ENCODE measurements at places on chromosomes 5 and 9. TPM values are rescaled to one million over a fixed set of nuclear protein-coding genes. Genes with fewer than 3 reads are reported as not detected.

DNA sequence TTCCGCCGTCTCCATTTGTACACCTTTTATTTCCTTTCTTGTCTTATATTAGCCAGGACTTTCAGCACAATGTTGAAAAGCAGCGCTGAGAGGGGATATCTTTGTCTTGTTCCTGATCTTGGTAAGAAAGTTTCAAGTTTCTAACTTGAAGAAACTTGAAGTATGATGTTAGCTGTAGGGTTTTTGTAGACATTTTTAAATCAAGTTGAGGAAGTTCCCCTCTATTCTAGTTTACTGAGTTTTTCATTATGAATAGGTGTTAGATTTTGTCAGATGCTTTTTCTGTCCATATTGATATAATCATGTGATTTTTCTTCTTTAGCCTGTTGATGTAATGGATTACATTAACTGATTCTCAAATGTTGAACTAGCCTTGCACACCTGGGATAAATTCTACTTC is 425.7 kb downstream of the PIK3R1 start:
- no peaks in the 10 kb centered on the region for H3K27me3 ChIP-seq
- DNase-seq: no peak
- H3K4me1 ChIP-seq: peaks cover 3% of the 10 kb centered on the region
- H3K36me3 ChIP-seq: no peaks in the 10 kb centered on the region
- H3K27ac ChIP-seq: no peak overlapping the region

Gene GPR151
- total RNA-seq: not detected

GRCh38 chr9:78291240-78291925 is 5.5 kb upstream of the PSAT1 start:
- H3K27me3 ChIP-seq: peaks cover 6% of the 10 kb centered on the region
- H3K27ac ChIP-seq: no peak overlapping the region
- no peak overlapping the region for H3K4me3 ChIP-seq
- no peaks in the 10 kb centered on the region for H3K36me3 ChIP-seq
- DNase-seq: no peak

DNA sequence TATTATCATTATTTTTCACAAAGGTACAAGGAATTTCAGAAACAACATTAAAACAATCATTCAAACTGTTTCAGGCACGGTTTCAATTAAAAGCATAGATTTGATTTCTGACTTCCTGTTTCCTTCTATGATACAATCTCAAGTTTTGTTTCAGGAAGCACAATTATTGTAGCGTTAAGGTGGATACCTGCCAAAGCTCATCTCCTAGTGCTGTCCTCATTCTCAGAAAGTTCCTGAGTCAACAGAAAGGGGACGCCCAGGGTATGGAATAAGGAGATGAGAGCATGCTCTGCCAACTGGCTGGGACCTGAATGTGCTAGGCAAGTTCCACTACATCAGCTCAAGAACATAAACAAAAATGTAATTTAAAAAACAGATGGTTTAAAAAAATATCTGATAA is 2.0 kb upstream of the TRIM14 start:
- no peak overlapping the region for H3K27ac ChIP-seq
- no peaks in the 10 kb centered on the region for H3K36me3 ChIP-seq
- no peaks in the 10 kb centered on the region for H3K4me1 ChIP-seq
- DNase-seq: no peak
- no peak overlapping the region for H3K4me3 ChIP-seq

Gene TRIM36
- 0.92 TPM for total RNA-seq

Gene QRFP
- not detected for total RNA-seq
